Esophagus muscularis mucosa (tissue), 4 donors: ENCODE measurements at places on chromosomes 7 and 10. TPM values are rescaled to one million over a fixed set of nuclear protein-coding genes. Genes with fewer than 3 reads are reported as not detected.
A peak's percentile ranks its signal among the peaks of the same experiment; 100 is the strongest.

- no peak within 1 kb of the TSS for H3K27ac ChIP-seq
- no peaks in the 10 kb centered on the region for H3K4me1 ChIP-seq
- H3K36me3 ChIP-seq: no peaks in the 10 kb centered on the region
- no peak for DNase-seq
- H3K4me3 ChIP-seq: no peak within 1 kb of the TSS
- no peaks in the 10 kb centered on the region for H3K27me3 ChIP-seq
These were observed at the start of gene AGR3 for GRCh38 chr7:16881844-16882243. TSS of gene AGR3 (minus strand) at chr7:16881983. CDS start at chr7:16878618, 3,365 bp downstream.

- DNase-seq: no peak
- H3K4me3 ChIP-seq: no peak overlapping the region
- H3K36me3 ChIP-seq: no peaks in the 10 kb centered on the region
- H3K27ac ChIP-seq: no peak overlapping the region
- H3K27me3 ChIP-seq: no peaks in the 10 kb centered on the region
- no peaks in the 10 kb centered on the region for H3K4me1 ChIP-seq
These were observed 149.4 kb downstream of the ZNF438 start for GRCh38 chr10:30882281-30882680.

DNA sequence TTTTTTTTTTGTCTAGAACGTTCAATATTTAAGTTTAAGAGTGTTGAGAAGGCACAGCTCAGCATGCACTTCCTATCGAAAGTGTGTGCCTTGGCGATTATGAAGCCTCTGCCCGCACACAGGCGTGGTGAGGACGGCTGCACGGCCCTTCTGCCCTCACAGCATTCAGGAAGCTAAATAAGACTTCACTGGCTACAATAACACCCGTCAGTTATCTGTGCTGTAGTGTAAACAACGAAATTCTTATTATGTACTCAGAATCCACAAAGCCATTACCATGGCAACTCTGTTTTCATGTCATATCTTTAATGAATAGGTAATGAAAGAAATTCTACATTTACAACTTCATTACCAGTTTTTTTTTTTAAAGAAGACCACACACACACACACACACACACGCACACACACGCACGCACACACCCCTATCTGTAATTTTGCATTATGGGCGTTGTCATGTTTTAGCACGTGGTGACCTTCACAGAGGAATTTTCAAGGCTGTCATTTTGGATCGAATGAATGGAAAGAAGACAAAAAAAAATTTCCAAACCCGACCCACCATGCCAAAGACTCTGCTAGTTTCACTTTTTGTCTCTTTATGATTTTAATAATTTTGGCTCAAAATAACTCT is 254.8 kb upstream of the CTBP2 start:
- DNase-seq: no peak
- H3K36me3 ChIP-seq: no peaks in the 10 kb centered on the region
- H3K4me3 ChIP-seq: peak overlapping the region; percentile 1

- no peak overlapping the region for H3K27ac ChIP-seq
- no peaks in the 10 kb centered on the region for H3K36me3 ChIP-seq
- no peaks in the 10 kb centered on the region for H3K27me3 ChIP-seq
- H3K4me1 ChIP-seq: no peaks in the 10 kb centered on the region
- DNase-seq: no peak
These were observed 288.7 kb downstream of the MDFIC start for GRCh38 chr7:115210552-115210951.

GRCh38 chr10:33199731-33200232 is 134.7 kb downstream of the NRP1 start:
- H3K4me3 ChIP-seq: no peak overlapping the region
- H3K4me1 ChIP-seq: peaks cover 22% of the 10 kb centered on the region
- DNase-seq: no peak
- no peaks in the 10 kb centered on the region for H3K27me3 ChIP-seq
- no peak overlapping the region for H3K27ac ChIP-seq
- H3K36me3 ChIP-seq: peaks cover 77% of the 10 kb centered on the region

DNA sequence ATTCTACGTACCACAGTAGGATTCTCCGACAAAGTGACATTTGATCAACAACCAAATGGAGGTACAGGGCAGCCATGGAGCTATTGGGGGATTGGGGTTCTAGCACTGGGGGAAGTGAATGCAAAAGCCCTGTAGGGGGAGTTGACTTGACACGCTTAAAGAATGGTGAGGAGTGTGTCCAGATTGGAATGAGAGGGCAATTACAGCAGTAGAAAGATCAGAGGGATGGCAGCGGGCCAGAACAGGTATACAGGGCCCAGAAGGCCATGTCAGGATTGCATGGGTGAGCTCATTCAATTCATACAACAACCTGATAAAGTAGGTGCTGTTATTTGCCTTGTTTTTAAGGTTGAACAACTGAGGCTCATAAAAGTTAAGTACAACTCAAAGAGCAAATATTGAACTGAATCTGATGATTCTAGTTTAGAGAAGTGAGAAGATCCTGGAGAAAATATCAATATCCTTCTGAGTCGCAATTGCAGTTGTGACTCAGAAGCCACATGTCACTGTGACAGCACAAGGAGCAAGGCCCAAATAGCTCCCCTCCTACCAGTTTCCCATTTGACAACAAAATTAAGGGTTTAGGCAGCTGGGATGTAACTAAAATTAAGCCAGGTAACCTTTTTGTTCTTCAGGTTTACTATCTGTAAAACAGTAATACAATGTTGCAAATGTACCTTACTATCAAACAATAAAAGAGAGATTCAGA is 28.0 kb upstream of the CTTNBP2 start:
- H3K4me1 ChIP-seq: no peaks in the 10 kb centered on the region
- no peak overlapping the region for H3K27ac ChIP-seq
- DNase-seq: no peak
- no peaks in the 10 kb centered on the region for H3K36me3 ChIP-seq
- no peaks in the 10 kb centered on the region for H3K27me3 ChIP-seq

- no peak overlapping the region for H3K4me3 ChIP-seq
- H3K27me3 ChIP-seq: no peaks in the 10 kb centered on the region
- H3K4me1 ChIP-seq: peaks cover 48% of the 10 kb centered on the region
- H3K27ac ChIP-seq: no peak overlapping the region
- H3K36me3 ChIP-seq: no peaks in the 10 kb centered on the region
These were observed 248.9 kb downstream of the FOXP2 start for GRCh38 chr7:114663502-114663901.

DNA sequence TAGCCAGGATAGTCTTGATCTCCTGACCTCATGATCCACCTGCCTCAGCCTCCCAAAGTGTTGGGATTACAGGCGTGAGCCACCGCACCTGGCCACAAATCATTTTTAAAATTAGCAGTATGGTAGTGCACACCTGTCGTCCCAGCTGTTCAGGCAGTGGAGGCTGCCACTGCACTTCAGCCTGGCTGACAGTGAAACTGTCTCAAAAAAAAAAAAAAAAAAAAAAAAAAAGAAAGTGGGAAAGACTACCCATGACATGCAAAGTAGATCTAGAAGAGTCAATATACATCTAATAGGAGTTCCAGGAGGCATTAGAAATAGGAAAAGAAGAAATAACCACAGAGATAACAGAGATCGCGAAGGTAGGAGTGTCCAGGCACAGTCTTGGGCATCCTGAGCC is 3.2 kb downstream of the CSGALNACT2 start:
- H3K4me3 ChIP-seq: no peak overlapping the region
- no peak overlapping the region for H3K27ac ChIP-seq
- DNase-seq: no peak
- no peaks in the 10 kb centered on the region for H3K27me3 ChIP-seq

- H3K27me3 ChIP-seq: no peaks in the 10 kb centered on the region
- H3K4me3 ChIP-seq: no peak overlapping the region
- H3K27ac ChIP-seq: no peak overlapping the region
- H3K36me3 ChIP-seq: no peaks in the 10 kb centered on the region
These were observed 374.0 kb downstream of the TNS3 start for GRCh38 chr7:47207956-47208355.

DNA sequence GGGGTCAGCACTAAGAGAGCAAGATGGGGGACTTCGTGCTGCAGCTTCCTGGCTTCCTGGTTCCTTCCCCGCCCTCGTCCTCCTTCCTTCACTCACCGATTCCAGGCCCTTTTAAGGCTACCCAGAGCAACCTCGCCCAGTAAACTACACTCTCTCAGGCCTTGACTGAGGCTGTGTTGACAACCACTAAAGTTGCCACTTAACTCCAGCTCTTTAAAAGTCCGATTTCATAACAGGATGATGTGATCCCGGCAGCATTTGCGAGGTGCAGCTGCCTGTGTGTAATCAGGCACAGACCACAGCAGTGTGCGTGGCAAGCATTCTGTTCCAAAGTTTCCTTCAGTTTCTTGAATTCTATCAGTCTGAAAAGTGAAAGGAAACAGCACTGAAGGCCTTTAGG is 110.6 kb downstream of the RAB11FIP2 start:
- H3K27me3 ChIP-seq: peaks cover under 1% of the 10 kb centered on the region
- no peak overlapping the region for H3K4me3 ChIP-seq
- DNase-seq: no peak
- no peaks in the 10 kb centered on the region for H3K36me3 ChIP-seq

- H3K36me3 ChIP-seq: no peaks in the 10 kb centered on the region
- no peak for DNase-seq
- no peak overlapping the region for H3K4me3 ChIP-seq
- H3K4me1 ChIP-seq: peaks cover 11% of the 10 kb centered on the region
These were observed 1253.5 kb downstream of the TYW1 start for GRCh38 chr7:68250143-68250542.

GRCh38 chr10:103716206-103717160 is 138.9 kb downstream of the SH3PXD2A start:
- no peak overlapping the region for H3K4me3 ChIP-seq
- H3K36me3 ChIP-seq: no peaks in the 10 kb centered on the region
- peak overlapping the region; percentile 48 for H3K27ac ChIP-seq
- DNase-seq: no peak
- no peaks in the 10 kb centered on the region for H3K4me1 ChIP-seq
- H3K27me3 ChIP-seq: no peaks in the 10 kb centered on the region

The KDM7A gene
- total RNA-seq: 16.9 TPM

The DTX2 gene
- 29.1 TPM for total RNA-seq

The OR2A42 gene
- not detected for total RNA-seq

The HIF1AN gene
- 7.6 TPM for total RNA-seq

The ADAM22 gene
- 1.0 TPM for total RNA-seq

The ZNF425 gene
- 3.0 TPM for total RNA-seq

The ADAMTS14 gene
- not detected for total RNA-seq

The HYAL4 gene
- not detected for total RNA-seq

The CPA2 gene
- not detected for total RNA-seq
